ENCODE measurements at places on chromosomes 16 and 17.

DNA sequence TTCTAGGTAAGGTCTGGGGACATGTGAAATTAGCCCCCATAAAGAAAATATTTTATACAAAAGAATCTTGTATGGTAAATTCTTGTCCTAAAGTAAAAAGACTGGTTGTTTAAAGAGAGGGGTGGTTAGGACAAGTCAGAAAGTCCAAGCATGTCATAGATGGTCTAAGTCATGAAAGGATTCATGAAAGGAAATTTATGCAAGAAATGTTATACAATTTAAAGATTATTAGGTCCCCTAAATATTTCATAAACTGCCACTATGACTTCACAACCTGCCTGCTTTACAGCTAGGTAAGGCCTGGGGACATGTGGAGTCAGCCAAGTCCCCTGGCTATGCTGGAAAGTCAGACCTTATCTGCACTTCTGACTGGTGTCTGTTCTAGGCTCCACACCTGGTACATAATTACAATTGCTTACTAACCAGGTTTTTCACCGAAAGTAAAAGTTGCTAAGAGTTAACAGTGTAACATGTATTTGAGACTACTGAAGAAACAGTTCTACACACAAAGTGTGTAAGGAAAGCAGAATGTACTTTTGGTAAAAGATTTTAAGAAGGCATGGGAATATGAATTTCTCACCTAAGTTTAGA is 17.0 kb downstream of the N4BP1 start:
- DNase-seq: no peak

- no peak for DNase-seq
These were observed 126.3 kb downstream of the ABCC1 start for GRCh38 chr16:16075488-16076422.

DNA sequence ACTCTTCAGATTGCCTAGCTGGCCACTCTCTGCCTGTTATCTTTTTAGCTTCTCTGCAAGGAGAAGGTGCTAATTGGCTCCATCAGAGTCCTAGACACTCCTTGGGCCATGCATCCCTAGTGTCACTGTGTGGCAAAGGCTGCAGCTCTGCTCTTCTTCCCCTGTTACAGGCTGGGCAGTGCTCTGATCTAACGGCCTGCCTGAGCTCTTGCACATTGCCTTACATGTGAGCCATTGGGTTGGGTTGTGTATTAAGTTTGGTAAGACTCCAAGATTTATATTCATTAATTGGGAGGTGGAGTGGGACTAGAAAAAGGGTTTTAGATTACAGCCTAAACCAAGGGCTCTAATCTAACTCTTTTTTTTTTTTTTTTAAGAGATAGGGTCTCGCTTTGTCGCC is 23.0 kb upstream of the SYT17 start:
- DNase-seq: no peak

- DNase-seq: no peak
These were observed 21.4 kb downstream of the ACTG1 start for GRCh38 chr17:81491181-81491581.

DNA sequence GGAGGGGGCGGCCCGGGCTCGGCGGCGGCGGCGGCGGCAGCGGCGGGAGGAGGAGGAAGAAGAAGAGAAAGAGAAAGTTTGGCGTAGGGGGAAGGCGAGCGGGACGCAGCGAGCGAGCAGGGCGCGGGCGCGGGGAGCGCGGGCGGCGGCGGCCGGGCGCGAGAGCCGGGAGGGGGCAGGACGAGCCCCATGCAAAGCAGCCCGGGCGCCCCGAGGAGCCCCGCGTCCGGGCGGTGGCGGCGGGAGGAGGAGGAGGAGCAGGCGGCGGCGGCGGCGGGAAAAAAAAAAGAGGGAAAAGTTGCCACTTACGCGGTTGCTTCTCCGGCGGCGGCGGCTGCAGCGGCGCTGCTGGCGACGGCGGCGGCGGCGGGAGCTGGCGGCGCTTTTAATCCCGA is 10.3 kb upstream of the ZFHX3 start:
- no peak for DNase-seq

- DNase-seq: no peak
These were observed 24.2 kb downstream of the SAP30BP start for GRCh38 chr17:75691371-75691791.

Data from GM18507 (cell line).